ENCODE measurements at places on chromosomes 2 and 18. TPM values are rescaled to one million over a fixed set of nuclear protein-coding genes. Genes with fewer than 3 reads are reported as not detected.

IL1F10 gene
- 0.37 TPM for polyA plus RNA-seq

PIK3C3 gene
- polyA plus RNA-seq, result 65.0 TPM

COLEC12 gene
- polyA plus RNA-seq, result not detected

EFHD1 gene
- not detected for polyA plus RNA-seq

ANKRD53 gene
- not detected for polyA plus RNA-seq

DSG4 gene
- polyA plus RNA-seq, result 0.50 TPM

FBXO41 gene
- 4.5 TPM for polyA plus RNA-seq

- DNase-seq, result no peak
Observed at GRCh38 chr2:16203069-16203468, 262.7 kb downstream of the MYCN start.

- DNase-seq, result no peak
Observed at GRCh38 chr2:238409341-238410199, 17.2 kb upstream of the ASB1 start.

- no peak for DNase-seq
Observed at GRCh38 chr2:10003206-10004125, 39.9 kb upstream of the KLF11 start.

DNA sequence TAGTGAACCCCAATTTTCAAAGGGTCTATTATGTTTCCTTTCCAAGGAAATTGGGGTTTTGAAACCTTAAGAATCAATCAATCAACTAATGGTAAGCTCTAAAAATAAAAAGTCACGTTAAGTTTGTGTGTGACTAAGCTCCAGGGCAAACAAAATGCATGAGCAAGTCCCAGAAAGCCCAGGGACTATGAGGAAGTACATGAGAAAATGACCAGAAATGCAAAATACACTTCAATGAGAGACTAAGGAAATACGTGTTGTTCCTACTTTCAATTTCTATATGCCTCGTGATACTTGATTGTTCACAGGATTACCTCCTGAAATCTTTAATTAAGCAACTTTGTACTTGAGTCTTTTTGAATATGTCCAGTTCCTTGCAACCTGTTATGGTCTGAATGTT is 684.4 kb upstream of the SYT4 start:
- no peak for DNase-seq

DNA sequence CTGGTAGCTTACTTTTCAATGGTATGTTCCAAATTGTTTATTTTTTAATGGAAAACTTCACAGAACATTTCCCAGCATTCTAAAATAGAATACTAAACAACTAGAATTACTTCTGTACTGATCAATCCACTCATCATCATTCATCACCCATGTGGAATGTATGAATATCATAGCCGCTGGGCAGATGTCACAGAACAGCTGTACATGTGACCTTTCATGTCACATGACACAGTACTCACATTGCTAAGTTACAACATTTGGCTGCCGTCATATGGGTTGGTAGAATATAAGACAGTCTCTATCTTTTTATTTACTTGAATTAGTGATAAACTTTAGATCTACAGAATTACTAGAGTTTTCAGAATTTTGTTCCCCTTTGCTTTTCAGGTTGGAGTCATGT is 387.6 kb downstream of the ZEB2 start:
- DNase-seq, result peak; percentile 44

DNA sequence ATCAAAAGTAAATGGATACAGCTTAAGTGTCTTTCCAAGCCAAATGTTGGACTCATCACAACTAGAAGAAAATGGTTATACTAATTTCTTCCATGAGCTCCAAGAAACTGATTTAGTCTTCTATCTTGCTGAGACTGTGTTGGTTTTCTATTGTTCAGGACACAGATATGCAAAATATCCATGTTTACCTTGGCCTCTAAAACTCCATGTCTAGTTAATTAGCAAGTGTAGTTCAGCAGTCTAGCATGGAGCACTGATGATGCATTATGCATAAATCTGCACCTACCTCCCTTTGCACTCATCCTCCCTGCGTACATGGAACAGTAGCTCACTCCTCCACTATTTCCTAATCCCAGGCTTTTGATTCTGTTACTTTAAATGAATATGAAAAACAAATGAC is 731.4 kb upstream of the CHAC2 start:
- no peak for DNase-seq

DNA sequence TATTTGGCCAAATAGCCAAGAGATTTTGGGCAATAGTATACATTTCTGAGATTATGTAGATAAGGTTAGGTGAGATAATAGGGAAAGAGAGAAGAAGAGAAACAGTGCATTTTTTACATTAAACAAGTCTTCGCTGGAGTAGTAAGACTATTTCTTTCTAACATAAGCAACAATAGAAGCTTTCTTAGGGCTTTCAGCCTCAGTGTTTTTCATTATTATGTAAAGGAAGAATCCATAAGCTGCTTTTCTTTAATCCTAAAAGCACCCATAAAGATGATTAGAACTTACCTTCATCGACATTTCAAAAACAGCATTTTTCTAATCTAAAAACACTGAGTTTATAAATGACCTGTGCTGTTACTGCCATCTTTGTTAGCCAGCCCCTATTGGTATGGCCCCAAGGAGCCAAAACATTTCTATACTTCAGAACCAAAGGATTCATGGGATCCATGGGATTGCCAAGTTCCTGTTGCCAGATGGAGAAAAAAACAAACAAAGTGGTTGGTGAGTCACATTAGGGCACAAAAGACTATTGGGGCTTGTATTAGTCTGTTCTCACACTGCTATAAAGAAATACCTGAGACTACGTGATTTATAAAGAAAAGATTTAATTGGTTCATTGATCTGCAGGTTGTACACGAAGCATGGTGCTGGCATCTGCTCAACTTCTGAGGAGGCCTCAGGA is 88.2 kb downstream of the SCG2 start:
- no peak for DNase-seq

DNA sequence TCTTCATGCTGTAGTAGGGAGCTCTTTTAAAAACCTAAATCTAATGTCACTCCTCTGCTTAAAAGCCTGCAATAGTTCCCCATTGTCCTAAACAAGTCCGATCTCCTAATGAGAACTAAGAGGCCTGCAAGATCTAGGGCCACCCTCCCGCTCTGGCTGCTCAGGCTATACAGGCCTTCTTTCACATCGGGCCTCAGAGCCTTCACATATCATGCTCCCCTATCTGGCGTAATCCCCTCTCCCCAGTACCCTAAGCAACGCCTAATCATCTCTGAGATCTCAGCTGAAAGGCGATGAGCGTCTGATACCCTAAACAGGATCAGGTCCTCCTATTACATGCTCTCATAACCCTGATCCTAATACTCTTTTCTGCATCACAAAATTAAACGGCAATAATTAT is 1.9 kb downstream of the MAP4K3 start:
- no peak for DNase-seq

GRCh38 chr18:21741562-21742314 is 1.1 kb downstream of the MIB1 start:
- no peak for DNase-seq

GRCh38 chr18:58132595-58133261 is 88.7 kb downstream of the NEDD4L start:
- no peak for DNase-seq

DNA sequence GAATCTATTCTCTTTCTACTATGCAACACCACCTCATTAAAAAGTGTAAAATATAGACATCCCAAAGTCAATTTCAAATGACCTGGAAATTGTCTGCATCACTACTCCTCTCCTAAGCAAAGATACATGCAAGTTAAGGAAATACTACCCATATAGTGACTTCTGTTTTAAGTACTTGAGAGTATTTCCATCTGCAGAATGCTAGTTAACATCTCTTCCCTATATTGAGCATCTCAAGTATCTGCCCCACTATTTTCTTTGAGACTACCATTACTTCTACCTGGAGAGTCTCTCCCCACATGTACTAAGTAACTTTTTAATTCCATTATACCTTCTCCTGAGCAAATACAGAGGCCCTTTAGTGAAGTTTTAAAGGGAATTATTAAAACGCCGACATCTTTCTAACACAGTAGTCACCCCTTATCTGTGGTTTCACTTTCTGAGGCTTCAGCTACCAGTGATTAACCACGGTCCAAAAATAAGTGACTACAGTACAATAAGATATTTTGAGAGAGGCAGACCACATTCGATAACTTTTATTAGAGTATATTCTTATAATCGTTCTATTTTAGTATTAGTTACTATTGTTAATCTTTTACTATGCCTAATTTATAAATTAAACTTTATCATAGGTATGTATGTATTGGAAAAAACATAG is 21.8 kb downstream of the CWC22 start:
- DNase-seq, result no peak

- DNase-seq, result no peak
Observed at GRCh38 chr2:11764359-11764758, 17.9 kb downstream of the LPIN1 start.

GRCh38 chr2:153132418-153132817 is 346.1 kb downstream of the RPRM start:
- DNase-seq, result no peak

- DNase-seq, result no peak
Observed at GRCh38 chr2:126770466-126770865, 114.5 kb downstream of the GYPC start.

Measured in keratinocyte (primary cell).